ENCODE measurements at places on chromosomes 6 and 20.

DNA sequence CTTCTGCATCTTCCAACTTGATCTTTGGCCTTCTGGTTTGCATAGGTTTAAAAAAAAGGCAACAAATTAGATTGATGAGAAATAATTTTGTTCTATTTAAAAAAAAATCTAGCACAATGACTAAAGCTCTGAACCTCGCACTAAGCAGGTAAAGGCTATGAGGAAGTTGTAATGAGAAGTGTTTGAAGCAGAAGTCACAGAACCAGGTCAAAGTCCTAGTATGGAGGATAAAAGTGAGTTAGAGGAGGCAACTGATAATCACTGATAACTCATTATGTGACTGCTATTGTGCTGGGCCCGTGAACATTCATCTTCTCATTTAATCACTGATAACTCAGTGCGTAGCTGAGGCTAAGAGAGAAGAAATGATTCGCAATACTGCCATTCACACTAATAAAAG lies 46.1 kb upstream of the GFRAL start:
- DNase-seq: no peak

GRCh38 chr6:49333345-49334125 lies 129.5 kb downstream of the MMUT start:
- DNase-seq: no peak

DNA sequence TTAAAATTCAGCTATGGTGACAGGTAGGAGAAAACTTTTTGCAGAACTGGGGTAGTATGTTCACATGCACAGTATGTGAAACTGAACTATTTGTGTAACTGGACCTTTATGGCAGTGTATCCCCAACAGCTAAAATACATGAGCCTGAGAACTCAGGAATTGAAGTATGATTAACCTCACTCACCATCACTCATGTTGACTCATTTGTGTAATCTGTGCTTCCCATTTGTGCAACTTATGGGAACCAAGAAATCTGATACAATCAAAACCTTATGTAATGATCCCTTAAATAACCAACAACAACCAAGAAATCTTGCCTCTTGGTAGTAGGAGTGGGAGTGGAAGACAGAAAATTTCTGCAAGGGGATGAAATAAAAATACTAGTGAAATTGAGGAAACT lies 674.9 kb downstream of the HDGFL1 start:
- no peak for DNase-seq

DNA sequence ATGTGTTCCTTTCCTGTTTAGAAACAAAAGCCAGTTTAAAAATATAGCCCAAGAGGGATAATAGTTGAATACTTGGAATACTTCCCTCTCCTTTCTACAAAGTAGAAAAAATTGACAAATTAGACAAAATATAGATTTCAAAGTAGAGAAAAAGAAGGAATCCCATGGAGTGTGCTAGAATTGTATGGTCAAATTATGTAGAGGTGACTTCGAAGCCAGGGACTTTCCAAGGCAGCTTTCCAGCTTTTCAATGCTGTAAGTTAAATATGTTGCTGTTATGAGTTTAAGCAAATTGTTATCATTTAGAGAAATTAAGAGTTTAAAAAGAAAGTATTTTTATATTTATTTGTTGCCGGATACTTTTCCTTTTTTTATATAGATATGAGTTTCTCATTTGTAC lies 415.5 kb upstream of the OPRM1 start:
- DNase-seq: no peak

- DNase-seq: peak; percentile 59
These were observed 4.2 kb upstream of the EPHA7 start for GRCh38 chr6:93423542-93423941.

DNA sequence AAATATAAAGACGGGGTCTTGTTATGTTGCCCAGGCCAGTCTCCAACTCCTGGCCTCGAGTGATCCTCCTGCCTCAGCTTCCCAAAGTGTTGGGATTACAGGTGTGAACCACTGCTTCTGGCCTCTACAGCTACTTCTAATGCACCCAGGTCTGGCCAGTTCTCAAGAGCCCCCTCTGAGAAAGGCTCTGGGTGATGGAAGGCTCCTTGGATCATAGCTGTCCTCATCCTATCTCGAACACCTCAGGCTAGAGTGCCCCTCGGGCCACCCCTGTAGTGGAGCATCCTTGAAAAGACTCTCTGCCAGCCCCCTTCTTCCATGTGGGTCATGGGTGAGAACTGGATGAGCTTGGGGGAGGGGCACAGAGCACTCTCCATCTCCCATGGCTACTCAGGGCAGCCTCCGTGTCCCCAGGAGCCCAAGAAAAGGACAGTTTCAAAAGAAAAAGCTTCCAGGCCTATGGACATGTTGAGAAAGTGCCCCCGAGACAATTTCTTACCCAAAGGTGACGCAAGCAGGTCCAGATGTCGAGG lies 714 bp upstream of the MYLK2 start:
- no peak for DNase-seq

DNA sequence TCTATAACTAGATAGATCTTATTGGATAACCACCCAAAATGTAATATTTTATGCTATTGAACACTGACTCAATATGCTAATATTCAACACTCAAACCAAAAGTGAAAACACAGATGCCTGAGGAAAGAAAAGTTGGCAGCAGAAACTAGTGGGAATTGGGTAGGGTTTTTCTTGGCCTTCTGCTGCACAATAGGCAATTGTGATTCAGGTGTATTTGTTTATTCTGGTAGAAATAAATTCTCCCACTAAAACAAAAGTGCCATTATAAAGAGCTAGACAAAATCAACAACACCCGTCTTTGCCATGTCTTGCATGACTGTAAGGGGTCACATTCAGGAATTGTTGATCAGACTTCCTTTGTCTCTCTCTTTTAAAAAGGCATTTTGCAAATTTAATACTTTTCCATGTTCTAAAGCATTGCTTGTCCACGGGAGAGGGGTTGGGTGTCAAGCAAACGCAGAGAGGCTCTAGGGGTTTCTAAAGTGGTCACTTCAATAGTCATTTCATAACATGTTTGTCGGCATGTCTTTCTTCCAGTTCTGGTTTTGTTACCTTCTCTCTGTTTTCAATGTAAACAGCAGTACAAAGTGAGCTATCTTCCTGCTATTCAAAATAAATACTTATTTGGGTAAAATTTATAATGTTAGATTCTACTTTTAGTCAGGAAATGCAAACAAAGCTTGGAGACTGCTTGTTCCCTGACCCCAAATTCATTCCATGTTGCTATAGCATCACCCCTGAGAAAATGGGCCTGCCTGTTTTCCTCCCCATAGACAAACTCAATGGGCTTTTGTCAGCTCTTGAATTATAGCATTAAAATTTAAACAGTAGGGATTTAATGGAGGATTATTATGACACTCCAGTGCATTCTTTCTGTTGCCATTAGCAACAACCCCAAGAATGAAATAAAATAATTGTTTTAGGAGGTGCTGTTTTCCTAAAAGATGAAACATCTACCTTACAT lies 217.0 kb upstream of the CCN2 start:
- no peak for DNase-seq

GRCh38 chr6:106546261-106546690 lies 83.0 kb downstream of the RTN4IP1 start:
- no peak for DNase-seq

- no peak for DNase-seq
These were observed 56.6 kb downstream of the PHF20 start for GRCh38 chr20:35828434-35828833.

GRCh38 chr20:10356628-10357027 lies 77.4 kb downstream of the MKKS start:
- DNase-seq: no peak

- DNase-seq: no peak
These were observed 205.3 kb upstream of the ASCC3 start for GRCh38 chr6:101086473-101086872.

- peak; percentile 28 for DNase-seq
These were observed 346.3 kb downstream of the BMP2 start for GRCh38 chr20:7113577-7114466.

DNA sequence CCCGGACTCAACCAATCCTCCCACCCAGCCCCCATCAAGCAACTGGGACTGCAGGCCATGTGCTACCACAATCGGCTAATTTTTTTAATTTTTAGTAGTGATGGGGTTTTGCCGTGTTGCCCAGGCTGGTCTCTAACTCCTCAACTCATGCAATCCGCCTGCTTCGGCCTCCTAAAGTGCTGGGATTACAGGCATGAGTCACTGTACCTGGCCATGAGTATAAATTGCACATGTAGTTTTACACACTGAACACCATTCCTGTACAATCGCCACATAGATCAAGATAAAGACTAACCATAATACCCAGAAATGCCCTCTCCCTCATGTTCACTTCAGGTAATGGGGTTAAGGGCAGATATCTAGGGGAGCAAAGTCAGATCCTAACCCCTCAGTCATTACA lies 26.4 kb downstream of the TRPC4AP start:
- DNase-seq: no peak

- no peak for DNase-seq
These were observed 22.8 kb upstream of the LRRC1 start for GRCh38 chr6:53771785-53772624.

- DNase-seq: no peak
These were observed 432.8 kb downstream of the GJA1 start for GRCh38 chr6:121868206-121868605.

DNA sequence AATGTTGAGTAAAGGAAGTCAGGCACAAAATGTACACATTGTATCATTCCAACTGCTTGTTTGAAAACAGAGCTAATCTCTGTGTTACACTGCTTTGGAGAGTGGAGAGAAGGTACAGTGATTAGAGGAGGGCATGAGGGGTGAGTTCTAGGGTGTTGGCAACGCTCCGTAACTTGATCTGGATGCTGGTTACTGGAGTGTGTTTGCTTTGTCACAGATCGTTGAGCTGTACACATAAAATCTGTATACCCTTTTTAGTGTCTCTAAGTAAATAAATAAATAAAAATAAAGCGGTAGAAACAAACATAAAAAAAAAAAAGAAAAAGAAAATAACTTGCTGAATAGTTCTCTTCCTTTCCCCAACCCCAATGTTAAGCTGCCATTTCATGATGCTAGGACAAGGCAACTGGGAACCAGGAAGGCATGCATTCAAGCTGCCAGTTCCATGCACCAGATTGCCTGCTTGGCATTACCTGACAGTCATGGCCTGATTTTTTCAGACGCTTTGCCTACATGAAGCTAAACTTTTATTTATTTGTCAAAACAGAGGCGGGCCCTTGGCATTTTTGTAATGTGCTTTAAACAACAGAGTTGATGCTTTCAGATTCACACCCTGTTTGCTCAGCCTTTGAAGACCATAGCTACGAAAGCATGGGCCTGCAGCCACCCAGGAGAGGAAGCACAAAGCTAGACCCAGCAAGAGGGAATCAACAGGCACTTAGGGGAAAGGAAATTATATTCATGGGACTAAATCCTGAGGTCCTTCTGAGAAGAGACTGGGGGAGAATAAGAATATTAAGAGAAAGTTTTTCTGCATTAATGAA lies 21.2 kb downstream of the TNFRSF21 start:
- DNase-seq: no peak

DNA sequence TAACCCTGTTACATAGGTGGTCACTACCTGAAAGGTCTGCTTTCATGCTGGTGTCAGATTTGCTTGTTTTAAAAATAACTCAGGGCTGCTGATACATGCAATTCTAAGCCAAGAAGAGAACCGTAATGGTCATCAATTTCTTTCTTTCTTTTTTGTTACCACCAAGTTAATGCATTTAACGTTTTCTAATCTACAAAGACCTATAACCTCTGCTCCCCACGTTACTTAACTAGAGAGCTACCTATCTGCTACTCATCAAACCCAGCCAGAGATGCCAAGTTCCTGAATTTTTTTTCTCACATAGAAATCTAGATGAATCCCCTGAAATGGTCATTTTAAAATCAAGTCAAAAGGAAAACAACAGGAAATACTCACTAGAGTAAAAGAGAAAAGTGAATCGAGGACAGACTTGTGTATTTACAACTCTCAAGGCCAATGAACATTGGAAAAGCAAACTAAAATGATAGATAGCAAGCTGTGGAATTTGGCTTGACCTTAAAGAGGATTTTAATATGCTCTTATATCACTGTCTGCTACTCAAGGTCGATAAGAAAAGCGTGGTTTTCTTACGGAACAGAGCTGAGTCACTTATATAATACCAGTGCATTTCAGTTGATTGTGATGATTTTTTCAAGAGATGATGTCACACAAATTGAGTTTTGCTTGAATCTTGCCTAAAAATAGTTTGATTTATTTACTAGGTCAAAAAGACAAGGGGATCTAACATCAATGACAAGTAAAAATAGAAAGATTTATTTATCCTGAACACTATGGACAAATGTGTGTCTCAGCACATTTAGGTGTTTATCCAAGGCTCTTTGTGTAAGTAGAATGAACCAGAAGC lies 67.9 kb downstream of the SGK1 start:
- no peak for DNase-seq

GRCh38 chr6:68226460-68226859 lies 408.6 kb upstream of the ADGRB3 start:
- no peak for DNase-seq

DNA sequence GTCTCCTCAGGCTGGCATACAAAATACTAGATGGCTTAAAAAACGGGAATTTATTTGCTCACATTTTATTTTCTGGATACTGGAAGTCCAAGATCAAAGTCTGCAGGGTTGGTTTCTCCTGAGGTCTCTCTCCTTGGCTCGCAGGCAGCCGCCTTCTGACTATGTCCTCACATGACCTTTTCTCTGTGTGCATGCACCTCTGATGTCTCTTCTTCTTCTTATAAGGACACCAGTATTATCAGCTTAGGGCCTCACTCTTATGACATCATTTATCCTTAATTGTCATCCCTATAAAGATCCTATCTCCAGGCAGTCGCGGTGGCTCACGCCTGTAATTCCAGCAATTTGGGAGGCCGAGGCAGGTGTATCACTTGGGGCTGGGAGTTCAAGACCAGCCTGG lies 9.3 kb upstream of the TRIM27 start:
- DNase-seq: no peak

DNA sequence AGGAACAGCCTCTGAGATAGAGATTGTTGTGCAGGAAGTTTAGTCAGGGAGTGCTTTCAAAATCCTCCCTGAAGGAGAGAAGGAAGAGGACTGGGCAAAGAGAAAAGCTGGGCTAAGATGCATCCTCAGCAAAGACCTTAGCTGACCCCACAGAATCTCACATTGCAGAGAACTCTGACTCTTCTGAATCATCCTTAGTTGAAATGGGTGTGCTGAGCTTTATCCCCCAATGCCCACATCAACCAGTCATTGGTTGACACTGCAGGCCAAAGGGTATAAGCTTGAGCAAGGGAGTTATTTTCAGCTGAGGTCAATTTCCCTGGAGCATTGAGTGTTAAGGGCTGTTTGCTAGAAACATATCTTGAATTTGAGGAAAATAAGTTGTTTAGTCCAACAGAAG lies 732.2 kb downstream of the CBLN4 start:
- DNase-seq: no peak

GRCh38 chr6:5712349-5713215 lies 294.1 kb downstream of the NRN1 start:
- no peak for DNase-seq

DNA sequence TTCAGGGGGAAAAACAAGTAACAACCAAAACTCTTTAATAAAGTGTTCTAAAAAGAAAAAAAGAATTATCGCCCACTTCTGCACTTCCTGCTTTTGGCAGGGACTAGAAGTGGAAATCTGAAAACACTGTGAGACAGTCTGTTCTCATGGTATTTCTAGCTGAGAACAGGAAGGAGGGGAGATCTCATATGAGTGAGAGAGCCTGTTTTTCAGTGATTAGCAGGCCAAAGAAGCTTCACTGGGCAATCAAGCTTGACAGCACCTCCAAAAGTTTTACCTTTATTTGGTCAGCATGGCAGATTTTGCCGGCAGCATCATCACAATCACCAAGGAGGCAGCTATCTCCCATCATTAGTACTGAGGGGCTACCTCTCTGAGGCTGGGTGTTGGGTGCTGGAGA lies 79.5 kb upstream of the ATXN1 start:
- DNase-seq: no peak

Data from renal cortex interstitium (tissue), 15 donors.